ENCODE measurements at places on chromosomes 5 and 9. TPM values are rescaled to one million over a fixed set of nuclear protein-coding genes. Genes with fewer than 3 reads are reported as not detected.

- peaks cover 23% of the 10 kb centered on the region for H3K27me3 ChIP-seq
- no peak overlapping the region for H3K4me3 ChIP-seq
- DNase-seq, result no peak
- H3K4me1 ChIP-seq, result no peaks in the 10 kb centered on the region
Measured at GRCh38 chr5:14156290-14156649, 13.1 kb downstream of the TRIO start.

DNA sequence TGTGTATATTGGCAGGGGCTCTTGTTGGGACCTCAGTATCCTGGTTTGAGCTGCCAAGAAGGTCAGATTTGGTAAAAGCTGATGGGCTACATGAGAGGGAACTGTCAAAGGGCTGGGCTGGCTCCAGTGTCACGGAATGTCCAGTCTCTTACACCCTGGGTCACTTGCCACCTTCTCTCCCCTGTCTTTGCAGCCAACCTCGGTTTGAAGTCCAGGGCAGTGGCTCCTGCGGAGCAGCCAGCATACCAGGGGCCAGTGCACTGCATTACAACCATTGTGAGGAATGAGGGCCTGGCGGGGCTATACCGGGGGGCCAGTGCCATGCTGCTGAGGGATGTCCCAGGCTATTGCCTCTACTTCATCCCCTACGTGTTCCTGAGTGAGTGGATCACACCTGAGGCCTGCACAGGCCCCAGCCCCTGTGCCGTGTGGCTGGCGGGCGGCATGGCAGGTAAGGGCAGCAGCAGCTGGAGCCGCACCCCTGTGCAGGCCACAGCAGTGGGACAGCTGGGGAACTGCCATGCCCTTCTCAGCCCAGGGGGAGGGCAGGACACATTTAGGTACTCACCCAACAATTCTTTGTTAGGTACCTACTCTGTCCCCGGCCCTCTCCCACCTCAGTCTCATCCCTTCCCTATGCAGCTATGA is 24.2 kb downstream of the IL9 start:
- no peaks in the 10 kb centered on the region for H3K27me3 ChIP-seq
- H3K4me3 ChIP-seq, result no peak overlapping the region
- no peak overlapping the region for H3K27ac ChIP-seq
- DNase-seq, result no peak
- H3K4me1 ChIP-seq, result no peaks in the 10 kb centered on the region
- H3K36me3 ChIP-seq, result no peaks in the 10 kb centered on the region

DNA sequence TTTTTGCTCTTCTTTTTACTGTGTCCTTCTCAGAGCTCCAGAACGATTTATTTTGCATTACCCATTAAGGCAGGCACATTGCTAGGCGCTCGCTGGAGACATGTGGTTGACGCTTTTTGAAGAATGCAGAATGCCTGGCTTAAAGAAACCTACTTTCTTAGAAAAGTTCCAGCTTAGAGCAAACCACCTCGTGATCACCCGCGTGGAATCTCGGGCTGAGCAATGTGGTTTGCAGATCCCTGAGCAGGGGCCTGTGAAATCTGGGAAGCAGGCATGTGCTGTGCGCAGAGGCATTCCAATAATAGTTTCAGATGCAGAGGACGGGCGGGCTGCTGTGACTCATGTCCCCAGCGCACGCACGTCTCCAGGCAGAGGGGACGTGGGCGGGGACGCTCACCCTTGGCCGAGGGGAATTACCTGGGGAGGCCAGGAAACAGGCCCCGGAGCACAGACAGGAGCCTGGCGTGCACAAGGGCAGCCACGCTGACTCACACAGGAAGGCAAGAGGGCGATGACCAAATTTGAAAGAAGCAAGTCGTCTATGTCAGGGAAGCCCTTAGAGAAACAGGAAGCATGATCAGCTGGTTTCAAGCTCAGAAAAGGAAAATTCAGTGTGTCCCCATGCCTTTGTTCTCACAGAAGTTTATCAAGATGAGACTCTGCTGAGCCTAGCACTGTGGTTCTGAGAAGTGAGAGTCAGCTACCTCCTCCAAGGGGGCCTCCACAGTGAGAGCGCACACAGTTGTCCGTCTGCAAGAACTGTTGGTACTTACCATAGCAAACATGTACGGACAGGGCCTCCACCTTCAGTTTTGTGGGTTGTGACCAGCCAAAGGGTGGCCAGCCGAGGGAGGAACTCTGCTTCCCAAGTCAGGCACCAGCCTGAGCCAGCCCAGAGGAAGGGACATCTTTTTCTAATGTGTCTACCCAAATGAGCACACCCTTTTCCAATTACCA is 218.6 kb downstream of the PIK3R1 start:
- peak overlapping the region; percentile 68 for H3K27ac ChIP-seq
- peaks cover 35% of the 10 kb centered on the region for H3K4me1 ChIP-seq
- H3K36me3 ChIP-seq, result no peaks in the 10 kb centered on the region
- peak overlapping the region; percentile 24 for H3K4me3 ChIP-seq
- H3K27me3 ChIP-seq, result no peaks in the 10 kb centered on the region

GRCh38 chr5:61215996-61216395 is 53.7 kb upstream of the SMIM15 start:
- H3K27ac ChIP-seq, result no peak overlapping the region
- DNase-seq, result no peak
- H3K36me3 ChIP-seq, result no peaks in the 10 kb centered on the region
- H3K27me3 ChIP-seq, result peaks cover 6% of the 10 kb centered on the region

GRCh38 chr5:102792705-102793104 is 37.6 kb downstream of the PAM start:
- DNase-seq, result peak; percentile 30
- H3K4me1 ChIP-seq, result no peaks in the 10 kb centered on the region
- no peak overlapping the region for H3K4me3 ChIP-seq

DNA sequence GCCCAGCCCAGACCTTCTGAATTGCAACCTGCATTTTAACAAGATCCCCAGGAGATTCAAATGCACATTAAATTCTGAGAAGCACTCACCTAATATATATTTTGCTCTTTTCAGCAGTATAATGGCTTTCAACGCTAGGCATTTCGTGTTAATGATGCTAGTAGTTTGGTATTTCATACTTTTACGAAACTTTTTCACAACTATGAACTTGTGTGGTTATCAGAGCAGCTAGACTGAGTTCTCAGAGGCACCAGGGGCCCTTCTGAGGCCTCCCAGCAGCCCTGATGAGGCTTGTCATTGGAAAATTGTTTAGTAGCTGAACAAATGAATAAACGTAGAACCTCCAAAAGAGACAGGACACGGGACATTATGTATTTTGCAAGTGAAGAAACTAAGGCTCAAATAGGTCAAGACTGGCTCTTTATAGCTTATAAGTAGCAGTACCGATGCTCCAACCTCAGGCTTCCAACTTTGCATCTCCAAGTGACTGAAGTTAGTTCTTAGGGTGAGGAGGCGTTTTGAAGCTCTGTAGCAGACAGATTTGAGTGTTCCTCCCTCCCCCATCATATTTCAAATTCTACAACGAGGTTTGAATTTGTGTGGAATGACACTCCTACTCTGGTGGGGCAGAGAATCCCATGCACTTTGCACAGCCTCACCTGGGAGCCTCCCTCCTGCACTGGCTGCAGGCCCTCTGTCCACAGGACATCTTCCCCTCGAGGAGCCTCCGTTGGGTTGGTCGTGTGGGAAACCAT is 121.1 kb upstream of the SLC25A48 start:
- no peaks in the 10 kb centered on the region for H3K36me3 ChIP-seq
- DNase-seq, result no peak
- no peak overlapping the region for H3K4me3 ChIP-seq
- no peak overlapping the region for H3K27ac ChIP-seq

GRCh38 chr5:16574789-16575721 is 41.7 kb downstream of the RETREG1 start:
- H3K4me1 ChIP-seq, result peaks cover 4% of the 10 kb centered on the region
- DNase-seq, result no peak
- no peak overlapping the region for H3K4me3 ChIP-seq
- no peak overlapping the region for H3K27ac ChIP-seq

GRCh38 chr5:88262116-88262515 is 6.5 kb downstream of the TMEM161B start:
- no peak overlapping the region for H3K27ac ChIP-seq
- no peak for DNase-seq

DNA sequence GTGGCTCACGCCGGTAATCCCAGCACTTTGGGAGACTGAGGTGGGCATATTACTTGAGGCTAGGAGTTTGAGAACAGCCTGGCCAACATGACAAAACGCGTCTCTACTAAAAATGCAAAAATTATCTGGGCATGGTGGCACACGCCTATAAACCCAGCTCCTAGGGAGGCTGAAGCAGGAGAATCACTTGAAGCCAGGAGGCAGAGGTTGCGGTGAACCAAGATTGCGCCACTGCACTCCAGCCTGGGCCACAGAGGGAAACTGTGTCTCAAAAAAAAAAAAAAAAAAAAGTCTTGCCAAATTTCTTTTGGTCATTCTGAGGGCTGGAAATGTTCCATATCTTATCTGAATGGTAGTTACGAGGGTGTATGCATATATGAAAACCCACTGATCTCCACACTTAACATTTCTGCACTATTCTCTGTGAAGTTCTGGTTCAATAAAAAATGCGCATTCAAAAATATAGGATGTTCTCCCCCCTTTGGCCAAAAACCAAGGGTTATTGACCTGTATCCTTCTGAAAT is 13.5 kb upstream of the NIPAL4 start:
- no peak overlapping the region for H3K4me3 ChIP-seq
- DNase-seq, result no peak
- H3K36me3 ChIP-seq, result no peaks in the 10 kb centered on the region
- H3K27ac ChIP-seq, result no peak overlapping the region
- no peaks in the 10 kb centered on the region for H3K27me3 ChIP-seq

DNA sequence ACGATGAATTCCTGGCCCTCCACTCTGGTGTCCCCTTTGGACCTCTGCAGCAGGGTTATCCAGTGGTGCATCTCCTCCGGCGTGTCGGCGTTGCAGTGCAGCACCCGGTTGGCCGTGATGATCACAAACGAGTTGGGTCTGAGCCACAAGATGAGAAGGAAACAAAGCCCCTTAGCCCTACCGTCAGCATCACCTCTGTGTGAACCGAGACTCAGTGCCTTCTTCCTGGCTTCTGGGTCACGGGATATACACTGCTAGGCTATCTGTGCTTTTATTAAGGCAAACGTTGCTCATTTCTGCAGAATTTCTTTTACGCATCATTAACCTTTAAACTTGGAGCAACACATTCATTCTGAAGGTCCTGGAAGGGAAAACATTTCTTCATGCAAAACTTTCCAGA is 65.1 kb upstream of the RETREG1 start:
- H3K4me3 ChIP-seq, result no peak overlapping the region
- DNase-seq, result no peak
- no peaks in the 10 kb centered on the region for H3K36me3 ChIP-seq
- H3K27ac ChIP-seq, result no peak overlapping the region
- H3K27me3 ChIP-seq, result no peaks in the 10 kb centered on the region

GRCh38 chr5:120988941-120989340 is 524.8 kb downstream of the PRR16 start:
- no peak overlapping the region for H3K4me3 ChIP-seq
- no peak overlapping the region for H3K27ac ChIP-seq
- H3K4me1 ChIP-seq, result no peaks in the 10 kb centered on the region
- no peaks in the 10 kb centered on the region for H3K36me3 ChIP-seq

- H3K36me3 ChIP-seq, result no peaks in the 10 kb centered on the region
- DNase-seq, result no peak
- no peaks in the 10 kb centered on the region for H3K27me3 ChIP-seq
- no peak overlapping the region for H3K27ac ChIP-seq
- no peak overlapping the region for H3K4me3 ChIP-seq
Measured at GRCh38 chr5:58405175-58405574, 54.7 kb downstream of the PLK2 start.

DNA sequence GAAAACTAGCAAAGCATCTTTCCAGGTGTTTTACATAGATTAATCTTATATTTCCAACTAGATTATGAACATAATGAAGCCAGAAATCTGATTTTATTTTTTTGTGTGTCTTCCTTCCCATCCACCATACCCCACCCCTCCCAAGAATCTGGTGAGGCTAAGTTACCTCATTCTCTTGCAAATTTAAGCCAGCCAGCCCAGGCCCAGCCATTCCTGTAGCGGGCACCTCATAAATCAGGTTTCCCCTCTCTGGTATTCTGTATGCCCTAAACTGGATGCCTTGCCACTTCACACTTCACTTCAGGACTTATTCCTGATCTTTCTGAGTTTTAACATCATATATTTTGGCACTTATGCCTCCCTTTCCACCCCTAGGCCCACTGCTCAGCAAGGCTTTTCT is 21.8 kb downstream of the C9 start:
- H3K27me3 ChIP-seq, result no peaks in the 10 kb centered on the region
- H3K4me3 ChIP-seq, result no peak overlapping the region
- H3K27ac ChIP-seq, result no peak overlapping the region
- H3K4me1 ChIP-seq, result peaks cover 5% of the 10 kb centered on the region
- no peaks in the 10 kb centered on the region for H3K36me3 ChIP-seq

DNA sequence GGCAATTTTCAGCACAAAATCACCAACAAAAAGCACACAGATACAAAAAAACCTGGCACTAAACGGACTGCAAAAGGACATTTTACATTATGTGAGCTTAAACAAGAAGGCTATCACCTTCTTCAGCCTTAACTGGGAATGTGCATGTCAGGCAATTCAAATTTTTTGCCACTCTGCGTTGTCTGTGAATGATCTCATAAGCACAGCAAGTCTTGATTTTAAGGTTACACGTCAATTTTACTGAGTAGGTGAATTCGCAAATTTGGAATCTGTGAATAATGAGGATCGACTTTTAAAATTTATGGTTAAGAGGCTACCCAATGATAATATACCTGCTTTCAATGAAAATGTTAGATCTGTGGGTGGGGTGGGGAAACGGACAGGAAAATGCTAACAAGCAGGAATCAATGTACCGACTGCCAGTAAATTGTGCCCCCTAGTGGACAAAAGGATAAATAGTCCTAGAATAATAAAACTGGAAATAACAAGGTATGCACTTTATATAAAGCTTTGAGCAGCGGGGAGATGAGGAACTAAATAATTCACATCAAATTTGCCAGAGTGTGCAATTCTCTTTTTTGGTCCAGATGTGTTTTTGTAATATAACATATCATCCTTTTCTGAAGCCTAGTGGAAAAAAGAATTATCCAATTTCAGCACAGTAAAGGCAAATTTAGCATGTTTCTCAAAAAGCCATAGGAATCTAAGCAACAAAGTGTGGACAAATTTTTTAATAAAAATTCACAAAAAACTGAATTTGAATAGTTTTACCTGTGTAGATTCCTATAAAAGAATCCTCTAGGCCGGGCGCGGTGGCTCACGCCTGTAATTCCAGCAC is 20.5 kb downstream of the EQTN start:
- H3K36me3 ChIP-seq, result no peaks in the 10 kb centered on the region
- DNase-seq, result no peak
- no peak overlapping the region for H3K4me3 ChIP-seq
- no peak overlapping the region for H3K27ac ChIP-seq

GRCh38 chr5:121726991-121727390 is 124.7 kb upstream of the FTMT start:
- no peaks in the 10 kb centered on the region for H3K36me3 ChIP-seq
- no peak overlapping the region for H3K27ac ChIP-seq
- no peaks in the 10 kb centered on the region for H3K27me3 ChIP-seq
- H3K4me3 ChIP-seq, result no peak overlapping the region
- no peaks in the 10 kb centered on the region for H3K4me1 ChIP-seq

GRCh38 chr9:38621434-38622287 is 1.3 kb upstream of the ANKRD18A start:
- peak overlapping the region; percentile 70 for H3K4me3 ChIP-seq
- H3K36me3 ChIP-seq, result no peaks in the 10 kb centered on the region
- peaks cover 30% of the 10 kb centered on the region for H3K4me1 ChIP-seq
- DNase-seq, result peak; percentile 30
- peak overlapping the region; percentile 13 for H3K27ac ChIP-seq

Gene LVRN
- not detected for total RNA-seq

Gene GOLM1
- not detected for total RNA-seq

Gene OTP
- not detected for total RNA-seq

Gene IFNA13
- not detected for total RNA-seq

Gene GIN1
- total RNA-seq, result 2.9 TPM

Gene TRIM7
- total RNA-seq, result 3.4 TPM

Gene SPATA31A3
- not detected for total RNA-seq

Gene ABO
- total RNA-seq, result 0.31 TPM

Gene PCAT7
- total RNA-seq, result not detected
